Activated naive CD4-positive, alpha-beta T cell (primary cell): ENCODE measurements at places on chromosomes 6 and 20.

DNA sequence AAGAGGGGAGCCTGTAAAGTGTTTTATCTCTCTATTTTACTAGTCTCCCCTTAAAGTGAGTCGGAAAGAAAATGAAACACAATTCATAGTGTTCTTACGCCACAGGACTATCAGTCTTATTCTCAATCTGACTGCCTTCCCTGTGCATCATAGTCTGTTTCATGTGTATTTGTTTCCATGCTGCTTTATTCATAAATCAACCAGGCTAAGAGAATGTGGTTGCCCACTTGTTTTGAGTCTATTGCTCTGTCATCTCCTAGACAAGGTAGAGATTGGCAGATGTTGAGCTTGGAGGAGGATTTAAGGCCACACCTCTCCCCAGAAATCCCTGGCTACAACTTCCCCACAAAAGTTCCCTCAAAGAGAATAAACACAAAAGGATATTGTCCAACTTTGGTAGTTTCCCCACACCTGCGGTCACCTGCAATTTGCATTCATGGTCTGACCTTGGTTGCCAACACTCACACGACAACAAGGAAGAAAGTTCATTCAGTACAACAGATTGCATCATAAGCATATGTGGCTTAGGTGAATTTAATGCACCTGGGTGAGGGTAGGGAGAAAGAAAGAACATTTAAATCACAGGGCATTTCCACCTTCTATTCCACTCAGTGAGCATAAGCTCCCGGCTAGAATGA lies 167.1 kb upstream of the FBXL4 start:
- no peak for DNase-seq

DNA sequence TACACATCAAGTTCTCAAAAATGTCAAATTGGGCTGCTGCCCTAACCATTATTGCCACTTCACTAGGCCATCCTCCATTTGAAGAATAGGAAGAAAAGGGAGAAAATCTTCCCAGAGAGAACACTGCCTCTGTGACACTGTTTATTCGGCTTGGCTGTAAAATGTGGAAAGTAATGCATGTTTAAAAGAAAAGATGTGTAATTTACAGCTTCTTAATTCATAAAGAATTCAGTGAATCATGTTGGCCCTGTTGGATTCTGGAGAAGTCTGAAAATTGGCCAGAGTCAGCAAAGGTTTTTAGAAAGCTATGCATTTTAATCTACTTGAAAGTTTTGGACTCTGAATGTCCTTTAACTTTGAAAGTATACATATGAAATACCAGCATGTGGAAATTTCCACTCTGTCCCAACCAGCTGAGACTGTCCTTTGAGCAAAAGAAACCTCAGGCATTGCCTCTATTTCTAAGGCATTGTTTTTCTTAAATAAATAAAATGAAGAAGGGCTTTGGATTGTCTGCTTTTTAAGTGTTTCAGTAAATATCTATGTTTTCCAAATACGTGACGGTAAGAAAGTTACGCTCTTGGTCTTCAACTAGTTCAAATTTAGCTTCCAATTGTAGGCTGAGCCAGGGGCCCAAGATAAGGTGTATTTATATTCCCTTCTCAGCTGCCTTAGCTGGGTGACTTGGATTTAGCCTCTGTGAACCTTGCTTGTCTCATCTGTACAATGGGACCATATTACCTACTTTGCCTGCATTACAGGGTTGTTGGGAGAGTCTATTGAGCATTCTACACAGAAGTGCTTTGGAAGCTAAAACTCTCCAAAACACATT lies 222.2 kb downstream of the UST start:
- no peak for DNase-seq

DNA sequence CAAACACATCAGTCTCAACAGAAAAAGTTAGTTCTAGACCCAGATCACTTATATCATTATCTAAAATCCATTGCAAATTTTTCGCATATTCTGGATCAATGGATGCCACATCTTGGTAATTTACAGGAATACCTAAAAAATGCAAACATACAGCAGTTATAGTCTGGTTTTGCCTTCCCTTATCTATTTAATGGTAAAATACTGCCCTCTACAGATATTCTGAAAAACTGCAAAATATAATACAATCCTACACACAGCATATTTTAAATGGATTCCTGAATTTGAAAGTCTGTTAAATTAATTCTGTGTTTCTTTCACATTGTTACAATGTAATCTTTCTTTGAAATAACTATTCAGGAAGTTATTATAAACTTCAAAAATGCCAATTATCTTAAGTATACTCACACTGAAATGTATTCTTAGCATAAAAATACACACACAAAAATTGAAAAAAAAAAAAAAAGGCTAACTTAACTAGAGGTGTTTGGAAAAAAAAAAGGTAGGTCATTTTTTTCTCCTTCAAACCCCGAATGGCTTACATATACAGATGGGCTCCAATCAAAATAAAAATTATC lies 88.4 kb downstream of the HACE1 start:
- no peak for DNase-seq

DNA sequence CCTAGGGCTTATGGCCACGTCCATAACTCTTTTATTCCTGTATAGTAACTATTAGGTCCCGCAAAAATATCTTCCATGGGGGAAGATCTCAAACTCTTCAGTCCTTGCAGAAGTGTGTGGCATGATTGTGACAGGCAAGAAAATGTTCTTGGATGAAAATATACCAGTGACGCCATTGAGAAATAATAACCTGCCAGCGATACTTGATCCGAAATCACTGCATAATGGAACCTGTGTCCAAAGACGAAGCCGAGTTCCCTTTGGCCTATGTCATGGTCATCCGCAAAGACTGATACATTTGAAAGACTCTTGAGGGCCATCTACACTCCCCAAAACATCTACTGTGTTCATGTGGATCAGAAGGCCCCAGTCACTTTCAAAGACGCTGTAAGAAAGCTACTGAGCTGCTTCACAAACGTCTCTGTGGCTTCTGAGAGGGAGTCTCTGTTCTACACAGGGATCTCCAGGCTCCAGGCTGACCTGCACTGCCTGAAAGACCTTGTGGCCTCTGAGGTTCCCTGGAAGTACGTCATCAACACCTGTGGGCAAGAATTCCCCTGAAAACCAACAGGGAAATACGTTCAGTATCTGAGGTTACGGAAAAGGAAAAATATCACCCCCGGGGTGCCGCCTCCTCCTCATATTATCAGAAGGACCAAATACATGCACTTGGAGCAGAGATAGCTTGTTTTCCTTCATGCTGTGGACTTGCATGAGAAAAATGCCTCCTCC lies 6.9 kb upstream of the GCNT2 start:
- no peak for DNase-seq

DNA sequence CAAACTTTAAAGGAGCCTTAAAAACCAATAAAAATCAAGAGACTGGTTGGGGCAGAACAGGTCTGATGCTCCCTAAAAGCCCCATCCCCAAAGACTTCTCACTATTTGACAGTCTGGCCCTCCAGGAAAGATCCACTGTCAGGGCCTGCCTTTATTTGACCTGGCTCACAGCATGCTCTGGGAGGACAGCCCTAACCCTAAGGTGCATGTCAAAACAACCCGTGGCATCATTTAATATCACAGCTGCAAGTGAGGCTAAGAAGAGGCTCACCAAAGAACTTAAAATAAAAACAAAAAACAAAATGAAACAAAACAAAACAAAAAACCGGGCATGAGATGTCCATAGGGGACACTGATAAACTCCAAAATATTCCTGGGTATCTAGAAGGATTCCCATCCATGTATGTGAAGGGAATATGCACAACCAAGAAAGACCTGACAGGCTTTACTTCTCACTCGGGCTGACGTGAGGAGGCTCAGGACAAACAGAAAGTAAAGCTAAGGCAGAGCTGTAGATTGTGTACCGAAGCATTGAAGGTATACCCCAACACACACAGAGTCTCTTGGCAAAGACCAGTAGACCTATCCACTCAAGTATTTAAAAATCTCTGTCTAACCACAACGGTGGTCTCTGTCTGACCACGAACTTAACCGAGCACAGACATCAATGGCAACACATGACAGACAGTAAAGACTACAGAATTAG lies 57.3 kb downstream of the AHI1 start:
- no peak for DNase-seq

DNA sequence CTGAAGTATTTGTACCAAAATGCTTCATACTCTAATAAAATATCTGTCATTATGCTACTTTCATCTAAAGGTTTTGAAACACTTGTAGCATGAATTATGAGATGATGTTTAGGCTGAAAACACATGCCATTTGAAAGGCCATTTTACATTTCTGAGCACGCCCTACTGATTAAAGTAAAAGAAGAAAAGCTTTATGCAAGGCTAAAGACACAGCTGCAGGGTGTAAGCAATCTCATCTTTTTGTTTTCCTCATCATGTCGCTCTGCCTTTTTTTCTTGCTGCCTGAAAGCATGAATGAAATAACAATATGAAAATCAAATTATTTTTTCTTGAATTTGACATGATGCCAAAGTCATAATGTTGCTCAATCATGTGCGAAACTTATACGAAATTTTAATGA lies 148.6 kb upstream of the ARG1 start:
- DNase-seq, result no peak

- no peak for DNase-seq
Measured at GRCh38 chr6:117740605-117741004, 65.3 kb downstream of the NUS1 start.

GRCh38 chr20:24045621-24046318 lies 57.2 kb upstream of the GGTLC1 start:
- DNase-seq, result no peak

DNA sequence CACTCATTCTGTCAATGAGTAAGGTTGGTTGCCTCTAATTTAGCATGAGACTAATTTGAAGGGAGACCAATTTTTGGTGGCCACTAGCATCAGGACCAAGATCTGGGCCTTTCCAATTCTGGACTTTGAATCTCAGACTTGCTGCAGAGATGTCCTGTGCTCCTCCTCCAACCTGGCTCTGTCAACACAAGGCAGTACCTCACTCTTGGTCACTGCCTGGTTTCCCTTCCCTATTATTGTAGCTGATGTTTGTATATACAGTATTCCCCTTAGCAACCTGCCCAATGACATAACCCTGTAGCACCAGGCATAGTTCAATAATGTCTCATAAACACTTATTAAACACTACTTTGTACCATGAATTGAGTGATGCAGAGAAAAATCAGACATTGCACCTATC lies 50.4 kb downstream of the UNC5CL start:
- DNase-seq, result no peak

DNA sequence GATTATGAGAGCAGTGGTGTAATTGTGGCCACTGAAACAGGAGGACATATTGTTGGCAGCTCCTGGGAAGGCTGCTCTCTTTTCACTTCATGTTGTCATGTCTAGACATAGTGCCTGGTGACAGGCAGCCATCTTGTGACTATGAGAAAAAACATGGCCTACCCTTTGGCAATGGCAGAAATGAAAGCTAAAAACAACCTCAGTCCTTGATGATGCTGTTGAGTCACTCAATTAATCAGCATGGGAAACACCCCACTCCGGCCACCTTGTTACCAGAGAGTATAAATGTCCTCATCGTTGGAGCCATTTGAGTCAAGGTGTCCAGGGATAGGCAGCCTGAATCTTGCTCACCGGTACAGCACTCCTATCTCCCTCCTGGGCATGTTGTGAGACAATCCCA lies 31.2 kb upstream of the HMGA1 start:
- DNase-seq, result no peak

DNA sequence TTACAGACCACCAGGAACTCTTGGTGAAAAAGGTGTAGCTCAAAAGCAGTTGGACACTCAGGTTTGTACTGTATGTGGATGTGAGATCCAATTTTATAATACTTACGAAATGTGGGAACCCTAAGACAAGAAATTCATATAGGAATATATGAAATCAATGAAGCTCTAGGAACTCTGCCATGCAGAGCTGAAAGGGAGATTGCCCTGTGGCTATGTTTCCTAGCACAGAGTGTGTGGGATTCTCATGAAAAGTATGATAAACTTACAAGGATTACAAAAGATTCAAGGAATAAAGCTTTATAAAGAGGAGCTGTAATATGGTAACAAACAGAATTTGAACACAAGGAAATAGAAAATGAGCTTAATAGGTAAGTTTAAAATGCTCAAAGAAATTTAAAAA lies 205.7 kb upstream of the FAM83B start:
- DNase-seq, result no peak

GRCh38 chr20:8449123-8449522 lies 317.1 kb downstream of the PLCB1 start:
- no peak for DNase-seq

GRCh38 chr6:9485992-9486391 lies 928.9 kb downstream of the TFAP2A start:
- no peak for DNase-seq

GRCh38 chr20:7038029-7038428 lies 270.5 kb downstream of the BMP2 start:
- no peak for DNase-seq

- no peak for DNase-seq
Measured at GRCh38 chr6:89120371-89120770, 2.5 kb upstream of the SRSF12 start.

DNA sequence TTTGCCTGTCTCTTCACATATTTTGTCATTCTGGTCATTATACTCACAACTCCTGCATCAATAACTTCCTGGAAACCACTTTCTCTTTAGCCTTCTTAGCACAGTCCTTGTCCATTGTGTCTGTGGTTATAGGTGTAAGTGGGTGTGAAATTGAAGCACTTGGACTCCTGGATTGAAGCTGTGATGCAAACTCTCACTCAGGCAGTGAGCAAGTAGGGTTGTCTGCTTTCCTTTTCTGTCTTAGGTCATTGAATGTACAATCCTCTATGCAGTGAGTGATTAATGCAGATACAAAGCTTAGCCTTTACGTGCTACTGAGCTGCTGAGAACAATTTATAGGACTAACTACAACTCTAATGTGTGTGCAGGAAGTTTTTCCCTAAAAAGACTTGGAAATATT lies 54.8 kb downstream of the ADGRB3 start:
- DNase-seq, result no peak

- DNase-seq, result no peak
Measured at GRCh38 chr6:33390767-33391277, 801 bp upstream of the KIFC1 start.
